ENCODE measurements at places on chromosomes 16 and 17.

- DNase-seq, result no peak
These were observed 3.6 kb upstream of the XAF1 start for GRCh38 chr17:6752068-6752909.

DNA sequence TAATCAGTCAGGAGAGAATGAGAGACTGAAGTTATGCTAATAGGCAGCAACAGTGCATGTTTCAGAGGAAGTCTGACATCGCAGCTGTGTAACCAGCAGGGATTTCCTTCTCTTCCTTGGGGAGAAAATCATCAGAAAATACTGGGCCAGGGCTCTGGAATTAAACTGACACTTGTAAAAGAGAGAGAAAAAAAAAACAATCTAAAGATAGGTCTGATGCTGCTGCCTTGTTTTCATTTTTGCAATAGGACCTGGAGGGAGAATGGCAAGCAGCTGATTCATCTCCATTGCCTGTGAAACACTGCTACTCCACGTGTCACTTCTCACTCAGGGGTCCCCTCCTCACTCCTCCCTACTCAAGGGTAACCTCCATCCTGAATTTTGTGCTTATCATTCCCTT lies 17.7 kb upstream of the CORO6 start:
- no peak for DNase-seq

DNA sequence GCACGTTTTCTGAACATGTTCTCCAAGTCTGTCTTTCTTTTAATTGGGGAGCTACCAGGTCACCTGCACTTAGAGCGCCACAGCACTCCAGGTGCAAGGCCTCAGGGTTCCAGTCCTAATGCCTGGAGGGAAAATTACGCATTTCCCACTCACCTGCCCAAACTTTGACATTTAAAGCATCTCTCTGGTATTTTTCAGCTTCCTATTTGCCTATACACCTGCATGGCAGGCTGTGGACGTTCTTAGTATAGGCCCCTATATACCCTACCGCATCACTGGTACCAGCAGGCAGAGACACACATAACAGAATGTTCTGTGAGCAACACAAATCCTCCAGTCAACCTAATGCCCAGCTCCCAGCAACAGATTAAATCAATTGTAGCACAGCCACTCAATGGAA lies 213.3 kb downstream of the MRTFB start:
- no peak for DNase-seq

- DNase-seq, result peak; percentile 37
These were observed 26.2 kb upstream of the KIFC3 start for GRCh38 chr16:57828272-57829161.

DNA sequence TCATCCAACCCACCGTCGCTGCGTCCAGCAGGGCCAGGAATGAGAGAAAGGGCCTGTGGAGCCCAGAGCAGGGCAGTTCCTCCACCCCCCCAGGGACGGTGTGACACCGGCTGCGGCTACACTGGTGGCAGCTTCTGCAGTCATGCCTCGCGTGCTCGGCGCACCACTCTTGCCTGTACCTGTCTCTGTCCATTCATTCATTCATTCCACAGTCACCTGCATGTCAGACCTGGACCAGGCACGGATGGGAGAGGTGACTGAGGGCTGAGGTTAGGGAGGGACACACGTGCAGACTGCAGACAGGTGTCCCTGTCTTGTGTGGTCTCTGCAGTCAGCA lies 27.3 kb downstream of the ENDOV start:
- no peak for DNase-seq

DNA sequence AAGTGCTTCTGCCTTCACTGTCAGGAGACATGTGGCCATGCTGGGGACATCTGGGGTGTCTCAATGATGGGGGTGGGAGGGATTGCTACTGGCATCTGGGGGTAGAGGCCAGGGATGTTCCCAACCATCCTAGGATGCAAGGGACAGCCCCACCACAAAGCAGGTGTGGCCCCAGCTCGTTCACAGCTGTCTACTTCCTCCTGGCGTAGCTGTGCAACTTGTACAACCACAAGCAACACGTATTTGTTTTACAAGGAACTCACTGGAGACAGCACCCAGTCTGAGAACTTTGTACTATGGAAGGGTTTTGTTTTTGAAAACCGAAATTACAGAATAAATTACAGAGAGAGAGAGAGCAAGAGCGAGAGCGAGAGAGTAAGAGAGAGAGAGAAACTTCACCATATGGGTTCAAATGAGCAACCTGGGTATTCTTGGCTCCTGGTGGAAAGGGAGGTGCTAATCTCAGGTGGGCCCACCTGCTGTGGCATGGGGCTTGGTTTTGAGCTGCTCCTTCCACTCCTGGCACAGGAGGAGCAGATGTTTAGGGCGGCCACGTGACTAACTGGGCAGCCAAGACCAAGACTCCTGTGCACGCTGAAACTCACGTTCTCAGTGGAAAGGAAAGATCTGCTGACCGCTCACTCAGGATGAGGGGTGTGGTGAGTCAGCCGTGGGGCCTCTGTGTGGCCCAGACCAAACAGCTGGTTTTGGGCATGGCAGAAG lies 17.5 kb upstream of the TNFRSF13B start:
- DNase-seq, result peak; percentile 52

DNA sequence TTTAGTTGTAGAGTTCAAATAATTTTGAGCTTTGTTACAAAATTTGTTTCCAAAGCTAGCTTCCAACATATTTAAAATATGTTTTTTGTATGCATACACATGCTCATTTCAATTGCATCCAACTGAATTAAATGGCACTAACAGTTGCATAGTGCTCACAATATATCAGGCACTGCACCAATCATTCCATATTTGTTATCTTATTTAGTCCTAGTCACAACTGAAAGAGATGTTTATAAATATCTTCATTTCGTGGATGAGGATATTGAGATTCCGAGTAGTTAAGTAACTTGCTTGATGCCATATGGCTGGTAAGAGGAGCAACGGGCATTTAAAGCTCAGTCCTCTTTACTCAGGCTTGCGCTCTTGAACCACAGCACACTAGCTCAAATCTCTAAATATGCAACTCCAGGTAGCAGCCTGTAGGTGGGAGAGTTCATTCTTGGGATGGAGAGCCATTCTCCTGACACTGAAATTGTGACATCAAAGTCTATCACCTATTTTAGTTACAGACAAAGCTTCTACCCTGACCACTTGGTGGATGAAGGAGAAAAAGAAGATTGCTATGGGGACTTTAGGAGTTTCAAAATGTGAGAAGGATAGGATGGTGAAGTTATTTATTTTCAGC lies 118.0 kb upstream of the CA10 start:
- no peak for DNase-seq

GRCh38 chr17:66476014-66476413 lies 173.6 kb downstream of the PRKCA start:
- DNase-seq, result no peak

DNA sequence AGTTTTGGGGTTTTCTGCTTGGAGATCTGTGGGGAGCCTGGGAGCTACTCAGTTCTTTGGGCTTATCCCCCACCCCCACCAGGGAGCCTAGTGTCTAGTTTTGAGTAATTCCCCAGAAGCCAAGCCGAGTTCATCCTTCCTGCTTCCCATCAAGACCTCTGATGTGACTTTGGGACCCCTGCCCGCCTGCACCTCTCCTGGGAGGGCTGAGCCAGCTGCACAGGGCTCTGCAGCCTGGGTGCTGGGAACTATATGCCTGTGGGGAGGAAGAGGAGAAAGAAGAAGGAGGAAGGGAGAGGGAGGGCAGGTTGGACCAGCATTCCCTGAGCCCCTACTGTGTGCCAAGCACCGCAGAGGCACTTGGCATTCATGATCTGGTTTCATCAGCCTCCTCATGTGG lies 178.9 kb downstream of the TMEM132E start:
- DNase-seq, result no peak

- peak; percentile 55 for DNase-seq
These were observed 3.5 kb upstream of the CDC27 start for GRCh38 chr17:47192554-47192953.

DNA sequence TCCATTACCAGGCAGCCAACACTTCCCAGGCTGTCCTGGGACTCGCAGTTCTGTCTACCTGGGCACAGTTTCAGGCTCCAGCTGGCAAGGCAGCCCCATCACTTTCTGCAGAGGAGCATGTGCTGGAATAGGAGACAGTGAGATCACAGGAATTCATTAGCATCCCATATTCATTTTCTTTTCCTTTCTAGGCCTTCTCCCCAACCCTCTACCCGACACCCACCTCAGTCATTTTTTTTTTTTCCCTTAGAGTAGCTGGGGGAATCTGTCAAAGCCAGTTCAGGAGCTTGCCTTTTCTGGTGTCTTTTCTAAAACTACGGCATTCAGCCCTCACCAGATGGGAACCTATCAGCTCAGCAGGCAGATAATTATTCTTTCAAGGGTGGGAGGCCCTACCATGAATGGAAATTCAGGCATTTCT lies 42.4 kb upstream of the FBXO47 start:
- no peak for DNase-seq

DNA sequence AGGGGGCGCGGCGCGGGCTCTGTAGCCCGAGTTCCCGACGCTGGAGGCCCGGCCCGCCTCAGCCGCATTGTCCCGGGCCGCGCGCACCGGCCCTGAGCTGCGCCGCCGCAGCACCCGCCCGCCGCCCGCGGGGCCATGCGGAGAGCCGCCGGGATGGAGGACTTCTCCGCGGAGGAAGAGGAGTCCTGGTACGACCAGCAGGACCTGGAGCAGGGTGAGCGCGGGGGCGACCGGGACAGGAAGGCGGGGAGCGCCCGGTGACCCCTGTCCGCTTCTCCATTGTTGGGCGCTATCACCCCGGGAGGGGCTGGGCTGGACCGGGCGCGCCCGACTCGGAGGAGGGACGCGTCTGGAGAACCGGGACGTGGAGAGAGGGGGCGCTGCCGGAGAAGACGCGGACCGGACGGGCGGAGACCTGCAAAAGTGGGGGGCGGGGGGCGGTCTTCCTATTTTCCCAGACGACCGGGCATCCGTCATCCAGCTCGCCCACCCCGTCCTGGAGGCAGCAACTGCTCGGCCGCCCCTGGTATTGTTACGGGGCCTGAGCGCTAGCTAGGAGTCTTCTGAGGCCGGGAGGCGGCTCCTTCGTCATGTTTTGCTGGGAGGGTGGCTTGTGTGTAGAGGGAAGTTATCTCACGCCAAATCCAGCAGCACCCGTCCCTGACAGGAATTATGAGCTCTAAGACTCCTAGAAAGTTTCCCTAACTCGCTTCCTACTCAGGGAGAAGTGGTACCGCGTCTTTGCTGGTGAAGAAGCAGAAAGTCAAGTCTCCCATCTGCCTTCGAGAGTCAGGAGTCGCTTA lies 678 bp downstream of the CDR2L start:
- no peak for DNase-seq

GRCh38 chr16:53372992-53373871 lies 61.0 kb upstream of the RBL2 start:
- DNase-seq, result no peak

DNA sequence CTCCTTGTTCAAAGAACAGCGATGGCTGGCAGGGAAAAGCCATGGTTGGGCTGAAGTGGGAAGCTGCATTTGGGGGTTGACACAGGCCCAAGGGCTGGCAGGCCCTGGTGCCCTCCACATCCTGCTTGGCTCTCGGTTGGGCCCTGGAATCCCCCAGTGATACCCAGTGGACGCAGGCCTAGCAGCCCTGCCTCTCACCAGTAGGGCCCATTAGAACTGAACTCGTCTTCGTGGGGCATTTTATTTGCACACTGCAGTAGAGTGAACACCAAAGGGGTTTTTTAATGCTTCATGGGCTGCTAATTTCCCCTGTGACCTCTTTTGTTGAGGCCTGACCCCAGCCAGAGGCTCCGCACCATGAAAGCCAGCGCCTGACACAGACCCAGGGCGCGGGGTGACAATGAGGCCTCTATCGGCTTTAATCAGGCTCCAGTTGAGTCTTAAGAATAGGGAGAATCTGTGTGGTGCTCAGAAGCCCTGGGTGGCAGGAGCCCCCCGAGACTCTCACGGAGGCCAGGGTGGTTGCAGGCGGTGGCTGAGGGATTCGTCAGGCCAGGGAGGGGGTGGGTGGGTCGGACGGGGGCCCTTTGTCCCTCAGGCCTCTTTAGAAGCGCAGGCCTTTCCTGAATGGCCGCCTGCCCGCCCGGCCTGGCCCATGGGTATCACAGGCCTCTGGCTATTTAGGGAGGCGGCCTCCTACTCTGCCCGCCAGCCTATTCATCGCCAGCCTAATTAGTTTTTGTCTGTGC lies 199.3 kb downstream of the NTN1 start:
- DNase-seq, result no peak

GRCh38 chr16:85698459-85698891 lies 9.7 kb upstream of the GINS2 start:
- DNase-seq, result no peak

DNA sequence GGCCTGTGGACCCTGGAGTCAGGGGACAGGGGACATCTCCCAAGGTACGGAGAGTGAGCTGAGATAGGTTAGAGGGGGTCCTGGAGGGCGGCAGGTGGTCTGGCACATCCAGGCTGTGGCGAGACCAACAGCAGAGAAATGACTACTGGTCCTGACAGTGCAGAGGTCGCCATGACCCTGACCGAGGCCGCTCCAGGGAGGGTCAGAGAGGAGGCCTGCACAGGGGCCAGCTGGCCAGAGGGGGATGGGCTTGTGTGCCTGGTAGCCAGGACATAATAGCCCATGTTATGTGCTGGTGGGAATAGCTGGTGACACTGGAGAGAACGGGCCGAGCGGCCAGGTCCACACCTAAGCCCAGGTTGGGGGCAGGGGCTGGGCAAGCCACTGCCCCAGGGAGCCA lies 40.6 kb upstream of the ZC3H18 start:
- DNase-seq, result no peak

GRCh38 chr17:61492759-61493526 lies 40.7 kb downstream of the TBX4 start:
- DNase-seq, result peak; percentile 27

GRCh38 chr16:30722443-30722842 lies 23.5 kb downstream of the SRCAP start:
- DNase-seq, result peak; percentile 18

DNA sequence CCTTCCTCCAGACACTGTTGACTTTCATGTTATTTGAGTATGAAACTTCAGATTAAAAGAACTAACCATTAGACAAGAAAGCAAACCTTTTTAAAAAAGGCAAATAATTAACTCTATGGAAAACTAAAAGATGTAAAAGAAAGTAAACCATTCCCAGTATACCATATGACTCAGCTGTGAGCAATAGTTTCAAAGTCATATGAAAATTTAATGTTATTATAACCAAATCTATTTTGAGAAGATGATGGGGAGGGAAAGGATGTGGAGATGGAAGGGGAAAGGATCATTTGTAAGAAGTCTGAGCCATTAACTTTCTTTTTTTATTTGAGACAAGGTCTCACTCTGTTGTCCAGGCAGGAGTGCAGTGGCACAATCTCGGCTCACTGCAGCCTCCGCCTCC lies 131.8 kb downstream of the IRX5 start:
- DNase-seq, result no peak

- DNase-seq, result no peak
These were observed 166.0 kb upstream of the CDH13 start for GRCh38 chr16:82460766-82461165.

Measured in NAMALWA (cell line).